ENCODE measurements at places on chromosomes 7 and 10.

DNA sequence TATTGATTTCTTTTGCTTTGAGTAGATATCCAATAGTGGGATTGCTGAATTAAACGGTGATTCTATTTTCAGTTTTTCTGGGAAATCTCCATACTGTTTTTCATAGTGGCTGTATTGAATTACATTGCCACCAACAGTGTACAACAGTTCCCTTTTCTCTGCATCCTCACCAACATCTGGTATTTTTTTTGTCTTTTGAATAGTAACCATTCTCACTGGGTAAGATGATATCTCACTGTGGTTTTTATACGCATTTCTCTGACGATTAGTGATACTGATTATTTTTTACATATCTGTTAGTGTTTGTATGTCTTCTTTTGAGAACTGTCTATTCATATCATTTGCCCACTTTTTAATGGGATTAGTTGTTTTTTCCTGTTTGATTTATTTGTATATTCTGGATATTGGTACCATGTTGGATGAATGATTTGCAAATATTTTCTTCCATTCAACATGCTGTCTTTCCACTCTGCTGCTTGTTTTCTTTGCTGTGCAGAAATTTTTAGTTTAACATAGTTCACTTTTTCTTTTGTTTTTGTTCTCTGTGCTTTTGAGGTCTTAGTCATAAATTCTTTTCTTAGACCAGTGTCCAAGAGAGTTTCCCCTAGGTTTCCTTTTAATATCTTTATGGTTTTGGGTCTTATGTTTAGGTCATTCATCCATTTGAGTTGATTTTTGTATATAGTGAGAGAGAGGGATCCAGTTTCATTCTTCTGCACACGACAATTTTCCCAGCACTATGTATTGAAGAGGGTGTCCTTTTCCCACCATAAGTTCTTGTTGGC is 584.7 kb downstream of the PHTF2 start:
- no peak for DNase-seq

DNA sequence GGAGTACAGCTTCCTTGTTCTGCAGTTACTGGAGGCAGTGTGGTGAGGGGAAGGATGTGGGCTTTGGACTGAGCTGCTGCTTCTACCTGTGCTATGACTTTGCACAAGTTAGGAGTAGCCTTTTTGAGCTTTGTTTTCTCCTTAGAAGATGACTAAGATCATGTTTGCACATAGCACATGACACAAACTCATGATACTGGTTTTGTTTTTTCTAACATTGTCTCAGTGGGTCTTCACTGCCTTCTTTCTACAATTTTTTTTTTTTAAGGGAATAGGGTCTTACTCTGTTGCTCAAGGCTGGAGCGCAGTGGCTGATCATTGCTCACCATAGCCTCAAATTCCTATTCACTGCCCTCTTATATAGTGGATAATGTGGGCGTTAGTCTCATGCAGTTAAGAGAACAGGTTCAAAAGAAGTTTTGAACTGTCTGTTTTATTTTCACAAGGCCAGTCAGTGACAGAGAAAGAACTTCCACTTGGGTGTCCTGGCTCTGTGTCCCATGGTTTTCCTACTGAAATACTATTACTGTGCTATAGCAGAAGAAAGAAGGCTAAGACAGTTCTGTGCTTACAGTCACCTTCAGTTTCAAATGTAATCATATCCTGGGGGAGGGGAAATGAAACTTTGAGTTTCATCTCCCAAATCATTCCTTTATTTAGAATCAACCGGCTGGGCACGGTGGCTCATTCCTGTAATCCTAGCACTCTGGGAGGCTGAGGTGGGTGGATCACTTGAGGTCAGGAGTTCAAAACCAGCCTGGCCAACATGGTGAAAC is 72.0 kb downstream of the KAT6B start:
- no peak for DNase-seq

GRCh38 chr7:50281680-50282445 is 22.7 kb upstream of the IKZF1 start:
- DNase-seq: no peak

GRCh38 chr10:77784856-77785255 is 141.7 kb downstream of the DLG5 start:
- DNase-seq: no peak

GRCh38 chr7:148919859-148920258 is 35.8 kb upstream of the EZH2 start:
- DNase-seq: no peak

GRCh38 chr10:86062198-86062550 is 304.4 kb downstream of the GRID1 start:
- no peak for DNase-seq

DNA sequence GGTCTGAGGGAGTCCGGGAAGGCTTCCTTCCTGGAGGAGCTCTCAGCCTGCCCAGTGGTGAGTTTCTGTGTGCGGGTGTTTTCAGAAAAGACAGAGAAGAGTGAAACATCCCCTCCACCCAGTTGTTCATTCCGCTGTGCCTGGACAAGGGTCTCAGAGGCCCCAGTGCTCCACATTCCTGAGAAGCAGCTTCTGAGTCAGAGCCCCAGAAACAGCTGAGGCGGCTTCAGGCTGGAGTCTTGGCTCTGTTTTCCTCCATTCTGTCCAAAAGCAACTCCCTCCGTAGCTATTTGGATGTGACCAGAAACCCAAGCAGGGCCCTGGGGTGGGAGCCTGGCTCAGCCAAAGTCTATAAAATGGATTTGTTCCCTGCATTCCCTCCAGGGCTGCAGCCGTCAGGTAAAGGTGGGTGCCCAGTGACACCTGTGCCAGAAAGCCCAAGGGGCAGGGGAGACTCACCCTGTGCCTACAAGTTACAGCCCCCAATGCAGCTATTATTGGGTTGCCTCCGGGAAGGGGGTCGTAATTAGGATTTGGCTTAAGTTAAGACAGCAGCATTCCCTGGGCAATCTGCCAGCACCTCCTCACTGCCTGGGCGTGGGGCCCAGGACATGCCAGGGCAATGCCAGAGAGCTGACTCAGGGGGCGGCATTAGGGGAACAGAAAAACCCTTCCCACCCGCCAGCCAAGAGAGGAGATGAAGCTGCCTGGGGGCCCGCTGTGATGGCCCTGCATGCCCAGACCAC is 13.1 kb upstream of the CAMK2G start:
- peak; percentile 30 for DNase-seq

DNA sequence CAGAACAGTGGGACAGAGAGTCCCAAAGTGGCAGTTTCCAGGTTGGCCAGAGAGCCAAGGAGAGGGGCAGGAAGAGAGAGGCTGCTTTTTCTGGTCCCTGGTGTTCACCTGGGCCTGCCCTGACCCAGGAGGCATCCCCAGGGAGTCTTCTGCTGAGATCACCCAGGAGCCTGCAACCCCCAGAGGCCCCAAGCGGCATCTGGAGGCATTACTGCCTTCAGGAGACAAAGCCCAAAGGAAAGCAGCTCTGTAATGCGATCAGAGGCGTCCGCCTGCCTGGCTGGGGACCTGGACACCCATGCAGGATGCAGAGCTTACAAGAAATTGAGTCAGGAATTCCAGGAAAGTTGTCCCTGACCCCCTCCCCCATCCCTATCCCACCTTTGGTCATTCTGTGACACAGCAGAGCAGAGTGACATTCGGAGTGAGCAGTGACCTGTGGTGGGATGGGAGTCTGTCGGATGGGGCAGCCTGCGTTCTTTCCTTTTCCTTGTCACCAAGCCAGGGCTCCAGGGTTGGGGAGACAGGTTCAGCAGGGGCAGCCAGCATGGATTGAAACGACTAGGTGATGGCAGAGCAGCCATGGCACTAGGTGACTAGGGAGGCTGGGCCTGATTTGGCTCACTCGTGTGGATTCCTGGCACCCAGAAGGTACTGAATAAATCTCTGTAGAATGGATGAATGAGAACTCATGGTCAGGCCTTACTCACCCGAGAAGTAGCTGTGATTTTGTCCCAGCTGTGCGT is 10.4 kb downstream of the UNC5B start:
- DNase-seq: no peak

DNA sequence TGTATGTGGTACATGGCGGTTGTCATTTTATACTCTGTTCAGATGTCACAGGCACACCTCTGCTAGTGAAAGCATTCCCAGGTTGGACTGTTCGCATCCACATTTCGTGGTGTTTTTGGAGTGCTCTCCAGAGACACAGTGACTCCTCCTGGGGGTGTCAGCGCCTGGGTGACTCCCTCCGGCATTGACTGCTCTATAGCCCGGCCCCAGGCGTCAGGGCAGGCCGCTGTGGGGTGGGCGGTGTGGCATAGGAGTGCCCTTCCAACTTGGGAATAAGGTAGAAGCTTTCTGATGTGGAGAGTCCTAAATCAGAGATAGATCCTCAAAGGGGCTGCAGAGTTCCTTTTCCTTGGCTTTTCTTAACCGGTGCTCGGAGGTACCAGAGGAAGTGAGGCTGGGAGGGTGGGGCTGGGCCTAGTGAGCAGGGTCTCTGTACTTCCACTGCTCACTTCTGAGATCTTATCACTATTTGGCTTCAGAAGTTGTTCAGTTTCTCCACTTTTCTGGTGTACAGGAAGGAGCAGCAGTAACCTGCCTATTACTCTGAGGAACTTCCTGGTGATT is 32.3 kb downstream of the CCNY start:
- DNase-seq: no peak

GRCh38 chr7:4634166-4634565 is 47.9 kb upstream of the FOXK1 start:
- DNase-seq: no peak

DNA sequence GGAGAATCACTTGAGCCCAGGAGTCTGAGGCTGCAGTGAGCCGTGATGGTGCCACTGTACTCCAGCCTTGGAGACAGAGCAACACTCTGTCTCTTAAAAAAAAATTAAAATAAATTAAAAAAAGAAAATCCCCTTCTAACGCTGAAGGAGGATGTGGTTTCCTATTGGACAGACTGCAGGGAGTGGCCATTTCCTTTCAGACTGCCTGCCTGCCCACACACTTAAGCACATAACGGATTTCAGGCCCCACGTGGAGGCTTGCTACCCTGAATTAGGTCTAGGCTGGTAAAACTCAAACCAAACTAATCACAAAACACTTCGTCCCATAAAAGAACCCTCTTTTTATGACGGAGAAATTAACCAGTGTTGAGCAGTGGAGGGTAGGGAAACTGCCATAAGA is 34.0 kb downstream of the GATA3 start:
- DNase-seq: no peak

- DNase-seq: no peak
These were observed 64.9 kb downstream of the PLPP4 start for GRCh38 chr10:120521880-120522279.

GRCh38 chr7:13904007-13904406 is 85.5 kb downstream of the ETV1 start:
- DNase-seq: no peak

GRCh38 chr10:20094226-20094976 is 278.2 kb downstream of the PLXDC2 start:
- DNase-seq: no peak

- no peak for DNase-seq
These were observed 96.1 kb upstream of the MKLN1 start for GRCh38 chr7:131231381-131232220.

DNA sequence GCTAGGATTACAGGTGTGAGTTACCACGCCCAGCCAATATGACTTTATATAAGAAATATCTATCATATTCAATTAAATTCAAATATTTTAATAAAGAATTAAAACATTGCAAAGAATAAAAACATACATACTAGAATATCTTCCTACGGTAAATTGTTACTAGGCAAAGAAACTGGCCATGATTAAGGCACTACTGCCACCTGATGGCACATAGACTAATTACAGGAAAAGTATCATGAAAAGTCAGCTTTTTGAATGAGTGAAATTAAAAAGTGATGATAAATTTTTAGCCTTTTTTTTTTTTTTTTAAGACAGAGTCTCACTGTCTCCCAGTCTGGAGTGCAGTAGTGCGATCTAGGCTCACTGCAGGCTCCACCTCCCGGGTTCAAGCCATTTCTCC is 30.9 kb downstream of the MRPS33 start:
- no peak for DNase-seq

DNA sequence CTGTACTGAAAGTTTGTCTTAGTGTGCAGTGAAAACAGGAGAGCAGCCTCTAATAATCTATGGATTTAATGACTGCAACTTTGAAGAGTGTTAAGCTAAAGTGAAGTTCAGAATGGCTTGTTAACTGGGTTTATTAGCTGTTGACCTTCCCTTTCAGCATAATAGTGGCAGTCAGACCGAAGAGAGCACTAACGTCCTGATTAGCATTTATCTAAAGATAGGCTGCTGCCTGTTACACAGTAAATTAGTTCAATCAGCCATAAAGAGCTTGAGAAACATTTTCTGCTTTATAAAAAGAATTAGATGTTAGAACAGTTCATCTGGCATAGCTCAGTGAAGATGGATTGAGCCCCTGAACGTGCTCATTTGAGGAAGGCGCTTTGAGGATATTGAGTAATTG is 433.0 kb downstream of the AUTS2 start:
- no peak for DNase-seq

GRCh38 chr10:33333260-33334101 is 986 bp downstream of the NRP1 start:
- no peak for DNase-seq

- DNase-seq: no peak
These were observed 18.9 kb upstream of the DNAJC1 start for GRCh38 chr10:22022257-22023032.

DNA sequence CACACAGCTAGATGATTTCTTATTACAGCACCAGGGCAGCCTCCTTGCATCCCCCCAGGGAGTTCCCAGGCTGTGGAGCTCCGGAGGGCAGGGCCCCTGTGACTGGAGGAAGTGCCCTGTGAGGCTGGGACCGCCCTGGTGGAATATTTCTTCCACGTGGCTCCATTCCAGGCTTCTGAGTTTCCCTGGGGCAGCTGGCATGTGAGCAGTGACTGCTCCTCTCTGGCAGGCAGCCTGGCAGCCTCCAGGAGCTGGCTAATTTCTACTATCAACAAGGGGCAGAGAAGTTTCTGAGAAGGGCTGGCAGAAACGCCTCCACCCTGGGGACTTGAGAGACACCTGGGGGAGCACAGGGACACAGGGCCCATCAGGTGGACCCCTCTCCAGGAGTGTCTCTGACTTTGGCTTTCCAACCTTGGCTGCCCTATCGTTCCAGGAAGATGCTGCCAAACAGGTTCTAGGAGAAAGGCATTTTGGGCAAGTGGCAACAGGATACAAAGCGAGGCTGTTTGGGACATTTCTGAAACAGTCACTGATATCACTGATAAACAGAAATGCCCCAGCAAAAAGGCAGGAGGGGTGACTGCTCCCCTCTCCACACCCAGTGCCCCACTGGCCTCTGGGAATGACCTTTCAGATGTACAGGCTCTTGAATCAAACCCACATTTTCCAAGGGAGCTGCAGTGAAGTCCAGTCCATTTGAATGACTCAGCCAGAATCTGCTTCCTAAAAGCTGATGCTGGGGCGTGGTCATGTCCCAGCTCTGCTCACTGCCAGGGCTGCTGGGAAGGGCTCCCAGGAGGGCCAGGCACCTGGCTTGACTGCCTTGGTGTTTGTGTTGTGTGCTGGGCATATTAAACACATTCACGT is 16.1 kb downstream of the MYOF start:
- no peak for DNase-seq

- DNase-seq: no peak
These were observed 50.4 kb downstream of the NRAP start for GRCh38 chr10:113613427-113613826.

- DNase-seq: no peak
These were observed 6.5 kb downstream of the VSIR start for GRCh38 chr10:71766717-71767419.

GRCh38 chr7:119377861-119378260 is 895.1 kb upstream of the KCND2 start:
- no peak for DNase-seq

Measured in endothelial cell (in vitro differentiated cells).